ENCODE measurements at places on chromosomes 12 and 14. TPM values are rescaled to one million over a fixed set of nuclear protein-coding genes. Genes with fewer than 3 reads are reported as not detected.

The CLEC4E gene
- total RNA-seq: 4.2 TPM

The ACOT4 gene
- total RNA-seq: 1.3 TPM

The HPD gene
- 5.2 TPM for total RNA-seq

The CELA1 gene
- total RNA-seq: not detected

The NUMB gene
- 67.5 TPM for total RNA-seq

The NRIP2 gene
- 8.1 TPM for total RNA-seq

The CCNT1 gene
- total RNA-seq: 36.7 TPM

GRCh38 chr14:99511421-99512109, 30.4 kb downstream of the CCNK start:
- DNase-seq: peak; percentile 72

DNA sequence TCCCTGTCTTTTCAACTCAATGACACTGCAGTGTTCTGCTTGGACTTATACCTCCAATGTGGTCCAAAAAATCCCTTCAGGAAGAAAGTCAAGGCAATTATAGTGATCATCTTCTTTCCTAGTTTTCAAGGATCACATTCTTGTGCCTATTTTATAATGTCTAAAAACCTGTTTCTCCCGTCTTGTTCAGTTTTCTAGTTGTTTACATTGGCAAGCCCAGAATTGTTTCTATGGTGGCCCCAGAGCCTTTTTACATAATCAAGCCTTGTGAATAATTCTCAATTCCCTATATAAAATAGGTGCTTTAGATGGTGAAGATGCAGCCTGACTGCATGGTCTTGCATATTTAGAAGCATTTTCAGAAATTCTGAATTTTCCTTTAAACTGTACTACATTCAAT, 14.5 kb upstream of the LDHB start:
- no peak for DNase-seq

DNA sequence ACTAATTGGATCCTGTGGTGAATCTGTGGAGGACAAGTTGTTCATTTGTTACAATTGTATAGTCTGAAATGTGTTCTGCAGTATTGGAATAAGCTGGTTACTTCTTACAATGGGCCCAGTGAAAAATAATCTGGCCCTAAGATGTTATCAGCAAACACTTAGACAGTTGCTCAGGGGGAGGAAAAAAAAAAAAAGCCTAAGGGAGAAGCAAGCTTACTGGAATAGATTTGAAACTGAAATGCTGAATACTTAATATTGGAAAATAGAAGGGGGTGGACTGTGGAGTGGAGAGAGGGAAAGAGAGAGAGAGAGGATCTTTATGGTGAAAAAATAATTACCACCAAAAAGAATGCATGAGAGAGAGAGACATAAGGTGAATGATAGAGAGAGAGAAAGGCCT, 4.0 kb downstream of the FOXG1 start:
- no peak for DNase-seq

DNA sequence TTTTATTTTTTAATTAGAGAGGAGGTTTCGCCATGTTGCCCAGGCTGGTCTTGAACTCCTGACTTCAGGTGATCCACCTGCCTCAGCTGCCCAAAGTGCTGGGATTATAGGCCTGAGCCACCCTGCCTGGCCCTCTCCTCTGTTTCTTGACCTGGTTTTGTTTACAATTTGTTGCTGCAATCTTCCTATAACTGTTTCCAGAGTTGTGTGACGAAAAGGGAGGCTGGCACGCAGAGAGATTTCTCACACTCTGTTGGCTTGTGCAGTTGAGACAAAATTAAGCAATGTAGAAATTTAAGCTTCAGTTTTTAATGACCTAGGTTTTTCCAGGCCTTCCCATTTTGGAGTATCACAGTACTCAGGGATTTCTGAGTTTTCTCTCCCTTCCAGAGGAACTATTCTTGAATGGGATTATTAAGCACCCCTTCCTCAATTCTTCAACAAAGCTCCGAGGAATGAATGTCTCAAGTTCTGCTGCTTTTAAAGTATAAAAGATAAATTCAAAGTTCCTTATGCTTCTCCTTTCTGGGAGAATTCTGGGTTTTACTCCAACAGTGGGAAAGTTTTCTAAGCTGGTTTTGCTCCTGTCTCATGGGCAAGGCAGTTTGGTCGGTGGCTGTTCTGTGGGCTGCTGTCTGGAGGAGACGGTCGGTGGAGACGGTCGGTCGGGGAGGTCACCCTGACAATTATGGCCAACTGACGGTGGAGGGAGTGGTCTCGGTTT, 20.4 kb upstream of the FOS start:
- DNase-seq: no peak

DNA sequence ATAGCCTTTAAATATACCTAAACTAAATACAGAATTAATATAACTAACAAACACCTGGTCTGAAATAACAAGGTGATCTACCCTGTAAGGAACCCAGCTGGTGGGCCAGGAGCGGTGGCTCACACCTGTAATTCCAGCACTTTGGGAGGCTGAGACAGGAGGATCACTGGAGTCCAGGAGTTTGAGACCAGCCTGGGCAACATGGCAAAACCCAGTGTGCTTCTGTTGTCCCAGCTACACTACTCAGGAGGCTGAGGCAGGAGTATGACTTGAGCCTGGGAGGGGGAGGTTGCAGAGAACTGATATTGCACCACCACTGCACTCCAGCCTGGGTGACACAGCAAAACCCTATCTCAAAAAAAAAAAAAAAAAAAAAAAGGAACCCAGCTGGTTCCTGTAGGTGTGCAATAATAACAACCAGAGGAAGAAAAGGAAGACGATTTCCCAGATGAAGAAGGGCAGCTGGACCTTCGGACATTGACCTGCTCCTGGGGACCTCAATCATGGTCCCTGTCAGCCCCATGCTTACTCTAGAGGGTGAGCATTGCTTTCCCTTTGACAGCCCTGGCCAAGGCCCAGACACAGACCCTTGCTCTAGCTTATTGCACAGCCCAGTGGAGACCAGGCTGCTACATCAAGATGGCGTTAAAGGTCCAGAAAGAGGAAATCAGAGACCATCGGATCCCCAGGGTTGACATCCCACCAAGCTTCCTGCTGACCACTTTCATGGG, 5.4 kb downstream of the FOS start:
- no peak for DNase-seq

GRCh38 chr12:50747817-50748216, 16.1 kb upstream of the ATF1 start:
- no peak for DNase-seq

DNA sequence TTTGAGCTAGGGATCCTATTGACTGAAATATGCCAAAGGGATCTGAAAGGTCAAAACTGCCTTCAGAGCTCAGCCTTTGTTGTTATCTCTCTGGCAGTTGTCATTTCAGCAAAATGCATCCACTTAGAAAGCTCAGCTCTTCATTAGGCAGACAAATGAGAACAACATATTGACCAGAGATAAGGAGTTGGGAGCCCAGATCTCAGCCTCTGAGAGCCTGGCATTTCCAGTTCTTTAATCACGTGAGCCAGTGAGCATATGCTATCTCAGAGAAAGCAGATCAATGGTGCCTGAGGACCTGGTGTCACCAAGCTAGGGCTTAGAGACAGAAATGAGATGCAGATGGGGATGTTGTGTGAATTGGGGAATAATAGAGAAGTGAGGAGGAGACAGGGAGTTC, 101.1 kb downstream of the DAD1 start:
- no peak for DNase-seq

DNA sequence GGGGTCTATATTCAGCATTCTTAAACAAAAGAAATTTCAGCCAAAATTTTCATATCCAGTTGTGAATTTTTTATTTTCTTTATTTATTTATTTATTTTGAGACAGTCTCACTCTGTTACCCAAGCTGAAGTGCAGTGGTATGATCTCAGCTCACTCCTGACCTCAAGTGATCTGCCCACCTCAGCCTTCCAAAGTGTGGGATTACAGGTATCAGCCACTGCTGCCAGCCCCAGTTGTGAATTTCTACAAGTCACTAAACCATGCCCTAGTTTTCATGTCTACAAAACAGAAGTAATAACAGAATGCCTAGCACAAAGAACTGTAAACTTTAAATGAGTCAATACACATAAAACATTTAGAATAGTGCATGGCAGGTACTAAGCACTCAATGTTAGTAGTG, 254.2 kb downstream of the C12orf50 start:
- no peak for DNase-seq

GRCh38 chr12:130770413-130771028, 54.4 kb upstream of the RIMBP2 start:
- DNase-seq: no peak
